ENCODE measurements at places on chromosomes 1 and 21.

- DNase-seq: no peak
These were observed 489.3 kb downstream of the AMY1C start for GRCh38 chr1:104238991-104239390.

DNA sequence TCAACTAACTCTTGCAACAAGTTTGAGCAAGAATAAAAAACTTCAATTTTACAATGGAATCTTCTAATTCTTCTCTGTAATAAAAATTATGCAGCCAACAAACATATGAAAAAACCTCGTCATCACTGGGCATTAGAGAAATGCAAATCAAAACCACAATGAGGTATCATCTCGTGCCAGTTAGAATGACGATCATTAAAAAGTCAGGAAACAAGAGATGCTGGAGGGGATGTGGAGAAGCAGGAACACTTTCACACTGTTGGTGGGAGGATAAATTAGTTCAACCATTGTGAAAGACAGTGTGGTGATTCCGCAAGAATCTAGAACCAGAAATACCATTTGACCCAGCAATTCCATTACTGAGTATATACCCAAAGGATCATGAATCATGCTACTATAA is 327.5 kb upstream of the LYPLAL1 start:
- no peak for DNase-seq

- DNase-seq: no peak
These were observed 4.8 kb upstream of the IFNLR1 start for GRCh38 chr1:24191860-24192259.

- no peak for DNase-seq
These were observed 72.7 kb upstream of the TINAGL1 start for GRCh38 chr1:31503570-31503969.

DNA sequence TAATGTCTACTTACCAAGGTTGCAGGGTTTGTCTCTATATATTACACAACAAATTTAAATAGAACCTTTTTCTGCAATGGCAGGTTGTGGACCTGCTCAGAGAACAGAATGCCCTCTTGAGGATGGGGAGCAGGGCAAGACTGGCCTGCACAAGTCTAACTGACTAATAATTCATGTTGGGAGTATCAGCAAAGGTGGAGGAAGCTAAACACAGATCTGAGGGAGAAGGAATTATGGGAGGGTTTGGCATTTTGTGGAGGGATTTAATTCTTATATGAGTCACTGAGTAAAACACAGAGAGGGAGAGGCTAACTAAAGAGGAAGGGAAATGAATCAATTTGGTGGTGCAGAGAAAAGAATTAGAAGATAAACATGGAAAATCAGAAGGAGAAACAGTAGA is 40.0 kb downstream of the CLDN17 start:
- DNase-seq: no peak

DNA sequence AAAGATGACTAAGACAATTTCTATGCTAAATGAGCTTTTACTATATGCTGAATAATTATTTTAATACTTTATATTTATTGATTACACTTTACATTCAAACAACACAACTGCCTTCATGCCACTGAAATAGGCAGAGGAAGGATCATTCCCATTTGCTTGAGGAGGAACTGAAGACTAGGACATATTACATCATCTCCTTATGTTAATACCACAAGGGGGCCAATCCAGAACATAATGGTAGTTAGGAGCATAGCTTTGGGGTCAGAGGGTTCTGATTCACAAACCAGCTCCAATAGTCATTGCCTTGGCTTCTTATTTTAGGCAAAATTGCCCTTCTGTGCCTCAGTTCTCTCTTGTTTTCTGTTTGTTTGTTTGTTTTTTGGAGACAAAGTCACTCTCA is 306.5 kb downstream of the KCNH1 start:
- no peak for DNase-seq

- no peak for DNase-seq
These were observed 22.5 kb downstream of the PKP1 start for GRCh38 chr1:201305815-201306214.

- no peak for DNase-seq
These were observed 53.9 kb downstream of the CASQ2 start for GRCh38 chr1:115714572-115715141.

GRCh38 chr1:3003039-3003940 is 18.0 kb upstream of the ACTRT2 start:
- no peak for DNase-seq

DNA sequence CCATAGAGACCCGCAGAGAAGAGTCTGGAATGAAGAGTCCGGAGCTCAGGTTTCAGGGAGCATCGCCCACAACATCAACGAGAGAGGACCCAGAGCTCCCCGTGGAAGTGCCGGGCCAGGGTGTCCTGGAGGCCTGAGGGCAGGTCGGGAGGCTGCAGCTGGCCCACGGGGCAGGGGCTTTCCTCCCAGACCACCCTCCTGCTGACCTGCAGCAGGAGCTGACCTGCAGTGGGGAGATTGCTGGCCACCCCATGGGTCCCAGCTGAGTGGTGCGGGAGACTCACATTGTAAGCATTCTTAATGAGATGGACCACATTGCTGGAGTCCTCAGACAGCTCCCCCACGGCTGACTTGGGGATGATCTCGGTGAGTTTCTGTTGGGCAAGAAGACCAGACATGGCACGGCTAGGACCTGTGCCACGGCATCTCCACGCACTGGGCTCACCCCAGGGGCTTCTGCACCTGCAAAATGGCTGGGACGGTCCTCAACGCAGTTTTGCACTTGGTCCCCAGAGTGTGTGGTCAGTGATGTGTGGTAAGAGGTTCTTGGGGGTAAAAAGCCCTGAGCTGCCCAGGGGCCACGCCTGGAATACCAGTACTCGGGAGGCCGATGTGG is 21.3 kb upstream of the PTTG1IP start:
- DNase-seq: no peak

GRCh38 chr1:90133133-90133532 is 138.2 kb downstream of the ZNF326 start:
- DNase-seq: no peak

DNA sequence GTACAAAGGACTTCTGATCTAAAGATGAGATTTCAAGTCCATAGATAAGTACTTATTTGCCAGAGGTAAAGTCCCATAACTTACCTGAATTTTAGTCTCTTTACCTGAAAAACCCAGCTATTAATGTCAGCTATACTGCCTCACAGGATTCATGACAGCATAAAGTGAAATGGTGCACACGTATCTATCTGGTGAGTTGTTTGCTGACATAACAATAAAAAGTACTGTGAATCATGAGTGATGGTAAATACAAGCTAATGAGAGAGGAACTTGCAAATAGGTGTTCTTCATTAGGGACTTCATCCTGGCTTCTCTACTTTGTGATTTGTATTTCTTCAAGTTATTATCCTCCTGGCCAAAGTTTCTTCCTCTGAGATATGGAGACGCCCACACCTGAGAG is 225.1 kb upstream of the C8B start:
- no peak for DNase-seq

- DNase-seq: no peak
These were observed 343.0 kb downstream of the PCP4 start for GRCh38 chr21:40210251-40210650.

DNA sequence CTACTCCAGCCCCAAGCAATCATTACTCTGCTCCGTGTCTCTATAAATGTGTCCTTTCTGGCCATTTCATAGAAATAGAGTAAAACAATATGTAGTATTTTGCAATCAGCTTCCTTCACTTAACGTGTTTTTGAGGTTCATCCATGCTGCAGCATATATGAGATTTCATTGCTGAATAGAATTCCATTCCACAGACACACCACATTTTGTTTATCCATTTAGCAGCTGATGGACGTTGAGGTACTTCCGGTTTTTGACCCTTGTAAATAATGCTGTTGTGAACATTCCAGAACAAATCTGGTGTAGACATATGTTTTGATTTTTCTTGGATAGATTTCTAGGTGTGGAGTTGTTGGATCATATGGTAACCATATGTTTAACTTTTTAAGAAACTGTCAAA is 30.7 kb downstream of the ADAM30 start:
- no peak for DNase-seq

DNA sequence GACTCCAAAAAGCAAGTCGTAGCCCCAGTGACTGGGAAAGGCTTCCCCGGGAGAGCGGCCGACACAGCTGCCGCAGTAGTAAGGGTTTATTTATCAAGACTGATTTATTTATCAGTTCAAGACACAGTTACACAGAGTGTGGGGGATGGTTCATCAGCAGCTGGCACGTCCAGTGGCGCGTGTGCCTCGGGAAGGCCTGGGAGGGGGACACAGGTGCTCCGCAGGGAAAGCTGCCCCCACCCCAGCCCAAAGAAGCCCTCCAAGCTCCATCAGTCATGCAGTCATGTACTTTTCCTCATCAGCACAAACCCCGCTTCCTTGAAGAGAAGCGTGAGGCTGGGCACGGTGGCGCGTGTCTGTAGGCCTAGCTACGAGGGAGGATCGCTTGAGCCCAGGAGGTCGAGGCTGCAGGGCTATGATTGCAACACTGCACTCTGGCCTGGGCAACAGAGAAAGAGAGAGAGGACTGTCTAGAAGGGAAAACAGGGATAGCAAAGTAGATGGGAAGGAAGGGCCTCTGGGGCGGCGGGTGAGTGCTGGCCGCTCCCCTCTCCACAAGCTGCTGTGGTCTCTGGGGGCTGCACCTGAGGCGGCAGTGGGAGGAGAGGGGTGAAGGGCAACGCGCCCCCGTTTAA is 53.2 kb downstream of the PRKCZ start:
- DNase-seq: no peak

DNA sequence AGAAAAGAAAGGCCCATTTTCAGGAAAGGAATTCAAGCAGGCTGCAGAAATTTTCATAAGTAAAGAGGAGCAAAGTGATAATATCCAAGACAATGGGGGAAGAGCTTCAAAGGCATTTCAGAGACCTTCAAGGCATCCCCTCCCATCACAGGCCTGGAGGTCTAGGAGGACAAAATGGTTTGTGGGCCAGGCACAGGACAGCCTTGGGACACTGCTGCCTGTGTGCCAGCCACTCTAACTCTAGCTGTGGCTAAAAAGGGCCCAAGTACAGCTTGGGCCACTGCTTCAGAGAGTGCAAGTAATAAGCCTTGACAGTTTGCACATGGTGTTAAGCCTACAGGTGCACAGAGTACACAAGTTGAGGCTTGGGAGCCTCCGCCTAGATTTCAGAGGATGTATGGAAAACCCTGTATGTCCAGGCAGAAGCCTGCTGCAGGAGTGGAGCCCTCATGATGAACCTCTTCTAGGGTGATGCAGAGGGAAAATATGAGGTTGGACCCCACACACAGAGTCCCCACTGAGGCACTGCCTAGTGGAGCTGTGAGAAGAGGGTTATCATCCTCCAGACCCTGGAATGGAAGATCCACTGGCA is 51.8 kb upstream of the ZSWIM5 start:
- no peak for DNase-seq

- no peak for DNase-seq
These were observed 36.2 kb downstream of the UMODL1 start for GRCh38 chr21:42107177-42107880.

DNA sequence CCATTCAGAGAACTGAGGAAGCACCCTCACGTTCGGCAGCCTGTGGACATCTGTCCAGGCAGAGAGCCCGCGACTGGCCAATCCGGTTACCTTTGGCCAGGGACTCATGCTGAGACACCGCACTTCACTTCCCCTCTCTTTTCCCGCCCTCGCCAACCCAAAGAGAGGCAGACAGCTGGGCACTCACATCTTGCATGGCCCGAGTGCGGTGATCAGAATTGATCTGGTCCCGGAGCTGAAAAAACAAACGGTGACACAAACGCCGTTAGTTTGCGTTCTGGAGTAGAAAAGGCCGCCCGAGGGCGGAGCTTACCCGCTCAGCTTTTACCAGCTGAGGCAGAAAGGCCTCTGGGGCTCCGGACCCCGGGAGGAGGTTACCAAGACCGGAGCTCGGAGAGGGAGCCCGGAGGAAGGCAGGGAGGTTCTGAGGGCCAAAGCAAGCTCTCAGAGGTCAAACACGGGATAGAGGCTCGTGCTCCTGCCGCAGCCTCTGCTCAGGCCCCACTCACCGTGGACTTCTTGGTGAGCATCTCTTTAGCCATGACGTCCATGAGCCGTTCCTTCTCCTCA is 376 bp downstream of the SF3A3 start:
- DNase-seq: no peak

DNA sequence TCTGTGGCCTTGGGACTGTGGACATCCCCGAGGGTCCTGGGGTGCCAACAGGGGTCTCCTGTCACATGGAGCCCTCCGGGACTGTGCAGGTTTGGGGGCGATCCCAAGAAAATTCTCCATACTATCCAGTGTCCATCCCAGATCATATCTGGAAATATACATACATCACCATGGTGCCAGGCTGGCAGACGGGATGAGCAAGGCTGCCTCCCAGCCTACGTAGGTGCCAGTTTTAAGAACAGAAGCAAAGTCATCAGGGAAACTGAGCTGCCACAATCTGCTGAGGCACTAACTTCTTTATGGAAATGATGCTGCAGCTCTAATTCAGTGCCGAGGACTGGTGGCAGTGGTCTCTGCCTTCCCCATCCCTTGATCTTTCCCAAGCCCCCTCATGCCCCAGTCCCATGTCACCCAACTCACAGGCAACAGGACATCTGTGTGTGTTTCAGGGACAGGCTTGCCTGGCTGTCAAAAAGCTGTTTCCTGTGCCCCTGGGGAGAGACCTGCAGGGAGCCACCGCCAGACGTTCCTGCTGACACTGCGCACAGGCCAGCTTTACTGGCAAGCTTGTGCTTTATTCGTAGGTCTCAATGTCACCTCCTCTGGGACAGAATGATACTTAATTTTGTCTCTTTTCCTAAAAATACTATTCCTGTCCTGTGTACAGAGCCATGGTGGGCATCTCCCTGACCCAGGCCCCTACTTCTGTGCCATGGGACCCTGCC is 15.5 kb downstream of the TEX35 start:
- no peak for DNase-seq

GRCh38 chr1:56149761-56150160 is 429.6 kb downstream of the PLPP3 start:
- DNase-seq: no peak

DNA sequence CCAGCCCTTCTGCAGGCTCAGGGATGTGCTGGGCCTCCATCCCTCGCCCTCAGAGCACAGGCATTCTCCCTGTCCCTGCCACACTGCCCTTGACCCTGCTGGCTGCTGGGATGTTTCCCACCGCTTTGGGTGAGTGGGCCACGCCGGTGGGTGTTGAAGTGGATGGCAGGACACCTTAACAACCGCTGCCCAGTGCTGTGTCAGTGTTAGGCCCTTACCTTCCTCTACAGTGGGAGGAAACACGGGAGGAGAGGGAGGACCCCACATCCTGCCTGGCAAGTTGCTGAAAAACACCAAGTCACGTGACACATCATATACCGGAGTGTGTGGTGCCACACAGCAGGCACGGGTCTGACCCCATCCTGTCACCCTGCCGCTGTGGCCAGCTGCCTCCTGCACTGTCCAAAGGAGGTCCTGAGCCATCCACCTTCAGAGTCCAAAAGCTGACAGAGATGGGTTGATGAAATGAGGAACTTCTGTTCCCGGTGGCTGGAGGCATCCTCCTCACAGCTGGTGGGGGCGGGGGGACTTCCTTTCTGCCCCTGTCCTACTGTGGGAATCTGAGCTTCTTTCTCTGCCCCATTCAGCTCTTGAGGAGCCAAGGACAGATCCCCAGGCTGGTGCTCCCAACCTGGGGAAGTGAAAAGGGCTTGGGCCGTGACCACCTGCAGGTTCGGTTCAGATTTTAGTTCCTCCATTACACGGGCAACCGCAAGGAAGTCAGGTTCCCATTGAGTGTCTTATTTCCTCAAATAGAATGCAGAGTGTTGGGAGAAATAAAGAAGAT is 3.2 kb upstream of the THEMIS2 start:
- peak; percentile 46 for DNase-seq

Data from stimulated activated CD8-positive, alpha-beta memory T cell treated with anti-CD3 and anti-CD28 coated beads, Interleukin-2, amount 100 ng/mL, for 1 hour (primary cell).